Thoracic aorta endothelial cell (primary cell): ENCODE measurements at places on chromosomes 16 and 17. TPM values are rescaled to one million over a fixed set of nuclear protein-coding genes. Genes with fewer than 3 reads are reported as not detected.

The DPEP1 gene
- total RNA-seq: 0.57 TPM in 1 of 2 replicates, not detected in the other

The RCVRN gene
- total RNA-seq: not detected in 2 replicates

The SDR42E1 gene
- total RNA-seq: 0.65 and 0.66 TPM in 2 replicates

The TVP23A gene
- total RNA-seq: not detected in 2 replicates

The CA5A gene
- total RNA-seq: not detected in 2 replicates
